ENCODE measurements at places on chromosomes 16 and 17.

GRCh38 chr16:9953908-9954570 lies 228.2 kb downstream of the GRIN2A start:
- no peak for DNase-seq

GRCh38 chr17:18326039-18326438 lies 10.9 kb downstream of the SMCR8 start:
- DNase-seq, result no peak

- no peak for DNase-seq
These were observed 11.7 kb downstream of the TMEM238L start for GRCh38 chr17:10792151-10792550.

DNA sequence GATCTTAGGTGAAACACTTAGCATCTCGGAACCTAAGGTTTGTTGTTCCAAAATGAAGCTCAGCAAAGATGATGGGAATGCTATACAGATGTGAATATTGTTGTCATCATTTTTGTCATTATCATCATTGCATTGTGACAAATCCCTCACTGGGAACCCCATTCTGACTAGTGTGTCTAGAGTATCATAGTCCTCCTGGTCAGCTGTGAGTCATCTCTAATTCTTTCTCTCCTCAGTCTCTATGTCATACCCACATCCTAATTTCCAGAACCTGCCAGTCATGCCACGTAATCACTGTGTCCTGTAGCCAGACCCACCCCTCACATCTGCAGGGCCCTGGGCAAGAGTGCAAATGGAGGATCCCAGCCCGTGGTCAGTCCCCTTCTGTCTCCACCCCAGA lies 60.5 kb upstream of the CLEC3A start:
- DNase-seq, result no peak

- no peak for DNase-seq
These were observed 19.5 kb downstream of the PLLP start for GRCh38 chr16:57264950-57265371.

- no peak for DNase-seq
These were observed 550.5 kb downstream of the MAF start for GRCh38 chr16:79050063-79050462.

DNA sequence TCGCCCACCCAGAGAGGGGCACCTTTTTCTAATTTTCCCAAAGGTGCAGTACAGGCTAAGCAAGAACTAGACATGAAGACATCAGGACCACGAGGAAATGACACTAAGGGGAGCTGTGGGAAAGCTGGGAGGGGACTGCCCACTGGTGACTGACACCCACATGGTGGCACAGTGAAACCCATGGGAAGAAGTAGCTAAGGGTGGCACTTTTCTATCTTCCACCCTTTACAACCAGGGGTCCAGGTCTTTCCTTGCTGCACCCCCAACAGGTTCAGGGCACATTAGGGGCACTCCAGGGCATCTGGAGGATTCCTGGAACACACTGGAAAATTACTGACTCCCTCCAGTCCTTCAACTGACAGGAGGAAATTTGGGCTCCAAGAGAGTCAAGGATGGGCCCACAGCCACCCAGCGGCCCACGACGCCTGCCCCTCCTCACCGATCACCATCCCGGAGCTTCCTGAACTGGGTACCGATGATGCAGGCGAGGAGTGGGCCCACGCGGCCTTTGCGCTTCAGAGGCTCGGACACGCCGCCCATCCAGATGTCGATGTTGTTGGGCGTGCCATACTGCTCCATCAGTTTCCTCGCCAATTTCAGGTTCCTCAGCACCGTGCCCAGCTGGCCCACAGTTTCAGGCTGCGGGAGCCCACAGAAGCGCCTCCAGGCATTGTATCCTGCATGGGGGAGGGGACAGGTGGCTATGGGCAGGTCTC lies 9.4 kb downstream of the MPO start:
- DNase-seq, result no peak

DNA sequence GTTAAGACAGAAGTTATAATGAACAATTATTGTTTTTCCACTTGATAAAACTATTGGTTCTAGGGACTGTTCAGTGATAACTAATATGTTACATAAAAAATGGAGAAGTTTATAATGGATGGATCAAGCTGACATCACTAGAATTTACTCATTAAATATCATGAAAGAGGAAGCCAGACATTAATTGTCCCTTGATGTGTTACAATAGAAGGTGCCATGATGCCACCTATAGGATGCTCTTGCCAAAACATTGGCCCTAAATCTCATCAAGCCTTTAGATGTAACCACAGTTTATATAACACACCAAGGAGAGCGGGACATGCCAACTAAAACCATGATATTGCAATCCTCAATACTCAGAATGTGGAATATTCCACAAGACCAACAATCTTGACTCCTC lies 147.9 kb upstream of the MON1B start:
- DNase-seq, result no peak

GRCh38 chr17:77592106-77592865 lies 366.2 kb upstream of the TNRC6C start:
- DNase-seq, result no peak

DNA sequence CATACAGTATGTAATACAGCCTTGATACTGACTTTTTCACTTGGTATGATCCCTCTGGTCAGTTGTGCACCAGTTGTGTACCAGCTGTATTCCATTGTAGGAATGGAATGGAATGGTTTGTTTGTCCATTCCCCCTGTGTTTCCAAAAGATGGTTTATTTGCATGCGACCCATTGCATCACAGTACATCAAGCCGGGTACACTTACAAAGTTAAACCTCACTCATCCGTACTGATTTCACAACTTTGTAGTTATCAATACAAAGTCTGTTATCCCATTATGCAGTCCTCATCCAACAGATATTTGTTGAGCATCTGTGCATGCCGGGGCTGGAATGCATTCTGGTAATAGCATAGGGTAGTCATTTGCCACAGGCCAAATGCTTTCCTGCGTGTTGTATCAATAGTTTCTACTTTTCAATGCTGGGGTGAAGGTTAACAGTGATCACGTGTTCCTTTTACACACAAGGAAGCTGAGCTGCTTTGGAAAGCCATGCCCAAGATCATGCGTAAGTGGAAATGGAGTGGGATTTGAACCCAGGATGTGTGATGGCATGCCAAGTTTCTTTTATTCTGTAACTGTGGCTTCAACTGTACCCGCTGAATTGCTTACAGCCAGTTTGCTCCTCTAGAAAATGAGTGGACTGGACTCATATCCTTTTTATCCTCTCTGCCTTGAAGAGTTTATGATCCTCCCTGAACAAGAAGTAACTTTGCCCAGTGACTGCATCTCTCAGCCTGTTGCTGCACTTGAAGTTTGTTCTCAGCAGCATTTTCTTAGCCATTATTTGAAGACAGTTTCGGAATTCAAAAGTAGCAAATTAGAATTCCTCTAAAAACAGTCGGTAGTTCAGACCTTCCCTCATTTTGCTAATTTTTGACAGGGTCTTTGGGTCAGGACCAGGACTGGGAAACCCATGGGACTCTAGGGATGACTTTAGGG lies 228.5 kb downstream of the CCDC182 start:
- DNase-seq, result no peak

DNA sequence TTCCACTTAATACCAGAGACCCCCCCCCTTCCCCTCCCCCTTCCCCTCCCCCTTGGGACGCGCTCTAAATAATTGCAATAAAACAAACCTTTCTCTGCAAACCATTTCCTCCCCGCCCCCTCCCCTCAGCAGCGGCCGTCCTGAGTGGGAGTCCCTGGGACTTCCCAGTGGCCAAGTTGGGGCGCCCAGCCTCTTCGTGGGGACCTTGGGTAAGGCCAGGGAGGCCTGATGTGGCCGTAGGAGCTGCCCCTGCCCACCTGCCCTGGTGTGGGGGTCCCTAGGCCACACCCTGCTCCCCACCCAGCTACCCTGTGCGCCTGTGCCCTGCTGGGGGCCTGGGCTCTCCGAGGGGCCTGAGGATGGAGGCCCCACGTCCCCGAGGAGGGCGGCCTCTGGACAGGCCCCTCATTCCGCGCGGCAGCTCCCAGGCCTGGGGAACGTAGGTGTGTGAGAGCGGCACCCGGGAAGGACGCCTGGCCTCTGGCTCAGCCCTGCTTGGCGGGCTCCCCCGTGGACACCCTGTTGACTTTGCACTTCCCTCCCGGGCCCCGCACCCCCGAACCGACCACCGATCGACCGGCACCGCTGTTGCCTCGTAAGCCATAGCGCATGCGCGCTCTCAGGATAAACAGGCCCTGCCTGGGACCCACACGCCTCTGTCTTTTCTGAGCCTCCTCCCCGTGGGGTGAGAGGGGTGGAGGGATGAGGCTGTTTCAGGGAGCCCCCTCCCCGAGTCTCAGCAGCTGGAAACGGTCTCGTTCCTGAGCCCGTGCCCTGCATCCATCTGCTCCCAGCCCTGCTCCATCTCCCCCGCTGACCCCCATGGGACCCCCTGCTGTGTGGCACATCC lies 9.0 kb downstream of the NTHL1 start:
- no peak for DNase-seq

GRCh38 chr17:61221181-61221580 lies 178.5 kb upstream of the TBX2 start:
- no peak for DNase-seq

GRCh38 chr17:34638526-34639260 lies 59.3 kb downstream of the TMEM132E start:
- DNase-seq, result no peak

DNA sequence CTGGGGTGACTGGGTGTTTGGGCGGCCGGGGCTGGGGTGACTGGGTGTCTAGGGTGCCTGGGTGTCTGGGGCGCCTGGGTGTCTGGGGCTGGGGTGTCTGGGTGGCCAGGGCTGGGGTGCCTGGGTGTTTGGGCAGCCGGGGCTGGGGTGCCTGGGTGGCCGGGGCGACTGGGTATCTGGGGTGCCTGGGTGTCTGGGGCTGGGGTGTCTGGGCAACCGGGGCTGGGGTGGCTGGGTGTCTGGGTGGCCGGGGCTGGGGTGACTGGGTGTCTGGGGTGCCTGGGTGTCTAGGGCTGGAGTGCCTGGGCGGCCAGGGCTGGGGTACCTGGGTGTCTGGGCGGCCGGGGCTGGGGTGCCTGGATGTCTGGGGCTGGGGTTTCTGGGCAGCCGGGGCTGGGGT lies 13.4 kb upstream of the APRT start:
- no peak for DNase-seq

- DNase-seq, result no peak
These were observed 15.1 kb downstream of the CEP20 start for GRCh38 chr16:15873301-15873700.
